ENCODE measurements at places on chromosomes 5 and 9.

DNA sequence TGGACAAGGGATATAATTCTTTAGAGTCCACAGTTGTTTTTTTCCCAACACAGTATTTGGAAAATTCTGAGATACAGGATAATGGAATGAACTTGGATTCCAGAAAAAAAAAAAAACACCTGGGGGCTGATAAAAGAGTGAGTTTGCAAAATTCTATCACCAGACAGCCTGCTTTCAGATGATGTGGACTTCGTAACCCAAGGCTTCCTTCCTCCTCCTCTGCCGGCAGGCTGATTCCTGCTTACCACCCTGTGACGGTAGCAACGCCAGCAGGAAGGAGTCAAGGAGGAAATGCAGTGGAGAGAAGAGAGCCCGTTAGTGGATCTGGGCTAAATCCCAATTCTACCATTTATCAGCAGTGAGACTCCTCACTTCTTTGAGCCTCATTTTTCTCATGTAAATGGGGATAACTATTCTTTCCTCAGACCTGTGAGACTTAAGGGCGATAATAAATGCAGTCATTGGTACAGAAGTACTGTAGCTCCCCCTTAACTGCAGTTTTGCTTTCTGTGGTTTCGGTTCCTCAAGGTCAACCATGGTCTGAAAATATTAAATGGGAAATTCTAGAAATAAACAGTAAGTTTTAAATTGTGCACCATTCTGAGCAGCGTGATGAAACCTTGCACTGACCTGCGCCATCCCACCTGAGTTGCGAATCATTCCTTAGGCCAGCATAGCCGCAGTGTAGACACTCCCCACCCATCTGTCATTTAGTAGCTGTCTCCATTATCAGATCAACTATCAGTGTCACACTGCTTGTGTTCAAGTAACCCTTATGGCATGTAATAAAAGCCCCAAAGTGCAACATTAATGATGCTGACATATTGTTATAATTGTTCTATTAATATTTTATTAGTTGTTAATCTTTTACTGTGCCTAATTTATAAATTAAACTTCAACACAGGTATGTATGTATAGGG, 71.4 kb downstream of the DCP2 start:
- no peak for DNase-seq

DNA sequence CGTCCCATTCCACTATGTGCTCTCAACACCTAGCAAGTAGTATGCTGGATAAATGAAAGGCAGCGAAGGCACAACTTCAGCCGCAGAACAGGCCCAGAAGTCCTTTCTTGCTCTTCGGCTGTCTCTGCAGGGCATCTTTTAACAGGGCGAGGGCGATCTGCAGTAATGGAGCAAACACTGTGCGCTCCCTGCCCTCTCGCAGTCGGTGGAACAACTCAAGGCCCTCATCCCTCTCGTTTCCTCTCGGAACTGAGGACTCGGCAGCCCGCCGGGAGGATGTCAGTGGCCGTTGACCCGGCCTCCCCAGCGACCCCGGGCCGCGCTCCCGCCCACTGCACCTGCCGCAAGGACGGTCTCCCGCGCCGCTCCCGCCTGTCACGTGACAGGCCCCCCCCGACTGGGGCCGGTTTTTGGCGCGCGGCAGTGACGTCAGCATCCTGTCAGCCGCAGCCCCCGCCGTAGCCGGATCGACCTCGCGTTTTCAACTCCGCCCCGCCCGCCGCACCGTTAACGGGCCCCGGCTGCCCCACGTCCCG, 1.1 kb downstream of the ZNF367 start:
- DNase-seq, result peak; percentile 88

DNA sequence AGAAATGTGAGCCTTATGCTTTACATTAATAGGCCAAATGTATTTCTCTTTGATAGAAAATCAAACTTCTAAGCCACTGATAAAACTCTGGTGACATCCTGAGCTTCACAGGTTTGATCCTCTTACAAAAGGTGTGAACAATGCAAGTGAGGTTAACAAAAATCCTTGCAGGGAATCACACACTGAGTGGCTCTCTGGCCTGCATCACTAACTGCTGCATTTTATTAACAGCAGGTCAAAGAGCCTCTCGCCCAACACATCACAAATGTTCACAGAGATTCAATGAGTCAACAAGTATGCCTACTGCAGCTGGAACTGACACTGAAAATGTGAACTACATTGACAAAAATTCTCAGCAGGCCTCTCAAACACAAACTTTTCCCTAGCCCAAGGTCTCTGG, 122.3 kb downstream of the SEMA5A start:
- DNase-seq, result no peak

- DNase-seq, result no peak
Measured at GRCh38 chr5:1803192-1803591, 2.0 kb downstream of the NDUFS6 start.

GRCh38 chr9:133584559-133585476, 24.4 kb downstream of the FAM163B start:
- no peak for DNase-seq

DNA sequence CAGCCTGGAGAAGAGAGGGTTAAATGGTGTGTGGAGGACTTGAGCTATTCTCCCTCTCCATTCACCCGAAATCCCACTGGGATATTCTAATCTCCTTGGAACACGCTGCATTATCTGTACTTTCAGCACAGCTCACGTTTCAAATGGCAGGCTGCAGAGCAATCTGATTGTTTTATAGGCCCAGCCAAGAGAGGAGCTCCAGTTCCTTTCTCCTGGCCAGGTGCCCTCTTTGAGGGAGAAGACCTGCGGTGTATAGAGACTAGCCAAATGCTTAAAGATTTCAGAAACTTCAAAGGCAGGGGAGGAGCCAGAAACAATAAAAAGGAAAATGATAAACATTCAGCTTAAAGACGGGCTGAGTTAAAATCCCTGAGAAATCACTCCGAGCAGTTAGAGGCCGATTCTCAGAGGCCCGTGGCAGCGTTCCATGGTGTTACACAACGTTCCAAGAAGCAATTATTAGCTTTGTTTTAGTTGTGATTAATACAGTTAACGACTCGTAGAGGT, 564.0 kb upstream of the KLF4 start:
- DNase-seq, result no peak

- DNase-seq, result no peak
Measured at GRCh38 chr5:133480866-133481265, 131.5 kb downstream of the FSTL4 start.

DNA sequence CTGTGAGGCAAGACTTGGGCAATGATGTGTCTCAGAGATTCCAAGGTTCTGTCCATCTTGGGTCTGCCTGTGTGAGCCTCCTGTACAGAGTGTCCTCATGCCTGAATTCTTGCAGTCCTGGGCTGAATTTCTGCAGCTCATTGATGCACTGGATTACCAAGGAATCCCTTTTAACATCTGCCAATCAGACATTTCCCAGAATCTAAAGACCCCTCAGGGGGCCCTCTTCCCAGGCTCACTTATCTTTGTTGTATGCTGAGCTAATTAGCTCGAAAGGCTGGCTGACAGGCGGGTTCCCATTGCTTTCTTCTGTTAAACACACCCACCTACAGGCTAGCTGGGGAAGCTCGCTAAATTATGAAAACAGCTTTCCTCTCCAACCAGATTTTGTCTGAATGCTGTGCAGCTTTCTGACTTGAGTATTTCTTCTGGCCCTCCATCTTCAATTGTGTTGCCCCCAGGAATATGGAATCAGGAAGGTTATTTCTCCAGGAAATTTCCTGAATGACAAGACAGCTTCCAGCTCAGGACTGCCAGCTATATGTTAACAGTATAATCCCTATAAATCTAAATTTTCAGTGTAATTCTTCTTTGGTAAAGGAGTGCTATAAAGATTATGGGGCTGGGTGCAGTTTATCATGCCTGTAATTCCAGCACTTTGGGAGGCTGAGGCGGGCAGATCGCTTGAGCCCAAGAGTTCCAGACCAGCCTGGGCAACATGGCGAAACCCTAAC, at the start of gene LIX1:
Gene LIX1, minus strand, starts transcription at position 91 of the 734 bp plus-strand sequence. Its CDS starts 35 bp downstream, at position 56.
- DNase-seq, result no peak

GRCh38 chr5:156534906-156535485, 208.0 kb downstream of the SGCD start:
- DNase-seq, result no peak

Data from activated T-cell treated with anti-CD3 and anti-CD28 coated beads for 48 hours (primary cell).